ENCODE measurements at places on chromosomes 3 and 15.

DNA sequence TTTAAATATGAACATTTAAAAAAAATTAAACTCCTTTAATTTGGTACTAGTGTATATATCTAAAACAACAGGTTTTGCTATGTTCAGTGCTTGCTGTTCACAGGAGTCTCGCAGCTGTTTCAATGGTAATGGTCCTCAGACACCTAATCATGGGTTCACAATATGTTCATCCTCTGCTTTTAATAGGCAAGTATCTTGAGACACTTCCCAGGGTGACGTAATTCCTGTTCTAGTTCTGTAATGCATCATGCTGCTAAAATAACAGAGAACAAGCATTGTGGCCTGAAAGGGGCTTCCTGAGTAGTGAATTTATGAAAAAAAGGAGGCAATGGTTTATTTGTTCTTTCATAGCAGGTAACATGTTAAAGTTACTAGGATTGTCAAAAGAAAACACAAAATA lies 625.2 kb upstream of the GBE1 start:
- DNase-seq: no peak

DNA sequence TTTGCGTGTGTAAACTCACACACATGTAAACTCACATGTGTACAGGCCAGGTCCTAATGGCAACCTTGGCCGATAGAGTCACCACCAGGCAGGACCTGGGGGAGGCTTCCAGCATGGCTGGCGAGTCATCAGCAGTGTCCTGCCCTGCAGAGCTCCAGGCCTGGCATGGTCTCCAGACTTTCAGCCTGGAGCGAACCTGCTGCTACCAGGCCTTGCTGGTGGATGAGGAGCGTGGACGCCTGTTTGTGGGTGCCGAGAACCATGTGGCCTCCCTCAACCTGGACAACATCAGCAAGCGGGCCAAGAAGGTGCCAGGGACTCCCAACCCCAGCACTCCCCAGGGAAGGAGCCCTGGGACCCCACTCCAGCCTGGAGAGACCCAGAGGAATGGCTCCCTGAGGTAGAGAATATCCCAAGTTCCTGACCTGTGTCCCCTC lies 1.0 kb downstream of the SEMA3B start:
- DNase-seq: no peak

DNA sequence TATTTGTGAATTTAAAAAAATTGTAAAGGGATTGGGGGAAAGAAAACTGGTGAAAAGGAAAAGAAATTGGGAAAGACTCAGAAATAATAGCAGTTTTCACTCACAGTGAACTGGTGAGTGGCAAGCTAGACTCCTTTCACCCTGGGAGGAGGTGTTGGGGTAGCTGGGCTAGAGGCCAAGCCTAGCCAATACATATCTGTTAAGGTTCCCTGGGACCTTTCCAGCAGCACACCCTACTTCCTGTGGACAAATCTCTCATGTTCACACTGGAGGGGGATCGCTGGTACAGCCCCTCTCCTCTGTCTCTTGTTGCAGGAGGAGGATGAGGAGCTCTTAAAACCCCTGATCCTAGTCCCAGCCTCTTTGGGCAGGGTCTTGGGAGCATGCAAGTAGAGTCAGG lies 3.7 kb upstream of the RPP25 start:
- no peak for DNase-seq

- DNase-seq: no peak
These were observed 22.3 kb downstream of the ANKDD1A start for GRCh38 chr15:64934023-64934422.

GRCh38 chr15:90219421-90220141 lies 14.2 kb downstream of the CIB1 start:
- no peak for DNase-seq

DNA sequence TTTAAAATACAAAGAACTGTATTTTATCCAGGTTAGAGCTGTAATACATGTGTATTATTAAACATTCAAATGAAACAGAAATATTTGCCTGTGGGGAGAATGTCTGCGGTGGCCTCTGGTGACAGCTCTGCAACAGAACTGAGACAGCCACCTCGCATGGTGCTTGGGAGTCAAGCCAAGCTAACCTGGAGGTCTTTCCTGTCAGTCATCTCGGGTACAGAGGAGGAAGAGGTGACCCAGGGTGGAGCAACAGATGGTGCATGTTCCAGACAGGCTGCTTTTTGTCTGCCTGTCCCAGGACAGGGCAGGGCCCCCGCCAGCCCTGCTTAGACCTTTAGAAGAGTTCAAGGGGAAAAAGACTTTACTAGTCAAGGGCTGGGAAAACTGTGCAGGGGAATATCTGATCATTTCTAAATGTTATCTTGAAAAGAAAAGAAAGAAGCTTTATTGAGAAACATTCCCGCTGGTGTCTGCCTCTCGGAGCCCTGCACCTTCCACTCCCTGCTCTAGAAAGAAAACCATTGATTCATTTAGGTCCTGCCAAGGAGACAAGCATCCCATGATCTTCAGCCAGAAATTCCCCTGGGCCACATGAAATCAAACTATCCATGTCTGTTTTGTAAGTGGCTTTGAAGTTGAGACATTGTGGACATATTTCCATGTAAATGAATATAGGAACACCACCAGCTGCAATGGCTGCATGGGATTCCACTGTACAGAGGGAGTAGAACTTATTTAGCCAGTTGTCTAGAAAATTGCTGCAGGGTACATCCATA lies 5.5 kb upstream of the NR2E3 start:
- no peak for DNase-seq

DNA sequence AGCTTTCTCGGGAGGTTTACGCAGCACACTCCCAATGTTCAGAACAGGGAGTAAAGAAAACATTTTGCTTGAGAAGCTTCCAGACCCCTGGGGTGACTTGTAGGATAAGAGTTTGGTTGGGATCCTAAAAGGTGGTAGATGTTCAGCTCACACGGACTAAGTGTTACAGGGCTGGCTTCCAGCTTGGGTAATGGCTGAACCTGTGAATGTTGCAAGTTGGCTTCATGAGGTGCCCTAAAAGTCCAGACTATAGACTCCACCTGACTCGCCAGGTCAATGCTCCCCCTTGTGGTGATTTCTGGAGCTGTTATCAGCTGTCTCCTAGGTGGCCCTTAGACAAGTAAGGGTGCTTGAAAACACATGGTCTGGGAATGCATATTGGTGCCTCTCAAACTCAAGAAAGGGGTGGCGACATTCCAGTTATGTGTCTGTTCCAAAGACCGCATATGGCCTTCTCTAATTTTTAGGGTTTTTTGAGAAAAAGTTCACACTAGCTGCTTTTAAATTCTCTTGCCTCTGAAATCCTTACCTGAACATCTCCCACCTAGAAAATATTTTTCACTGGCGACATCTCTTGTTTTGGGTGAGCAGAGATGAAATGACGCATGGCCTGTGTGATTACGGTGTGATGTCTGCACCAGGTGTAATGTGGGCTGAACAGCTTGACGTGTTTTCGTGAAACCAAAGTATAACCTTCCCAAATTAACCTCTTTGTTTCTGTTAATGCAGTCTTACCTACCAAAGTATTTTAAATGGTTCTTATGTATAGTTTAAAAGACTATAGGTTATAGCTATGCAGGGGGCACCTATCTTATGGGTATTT lies 175.7 kb upstream of the KBTBD8 start:
- peak; percentile 18 for DNase-seq

DNA sequence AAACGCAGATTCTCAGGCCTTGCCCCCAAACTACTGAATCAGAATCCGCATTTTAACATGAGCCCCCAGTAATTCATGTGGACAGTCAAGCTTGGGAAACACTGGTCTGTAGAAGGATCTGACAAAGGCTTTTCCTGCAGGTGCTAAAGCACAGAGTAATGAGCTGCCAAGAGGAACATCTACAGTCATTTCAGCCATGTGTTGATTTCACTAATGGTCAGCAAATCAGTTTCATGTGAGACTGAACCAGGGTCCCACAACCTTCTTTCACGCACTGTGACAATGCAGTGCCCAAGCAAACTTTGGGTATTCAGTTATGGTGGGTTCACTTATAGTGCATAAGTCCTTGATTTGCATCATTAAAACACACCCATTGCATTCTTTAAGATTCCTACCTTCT lies 237.6 kb downstream of the TUSC7 start:
- no peak for DNase-seq

DNA sequence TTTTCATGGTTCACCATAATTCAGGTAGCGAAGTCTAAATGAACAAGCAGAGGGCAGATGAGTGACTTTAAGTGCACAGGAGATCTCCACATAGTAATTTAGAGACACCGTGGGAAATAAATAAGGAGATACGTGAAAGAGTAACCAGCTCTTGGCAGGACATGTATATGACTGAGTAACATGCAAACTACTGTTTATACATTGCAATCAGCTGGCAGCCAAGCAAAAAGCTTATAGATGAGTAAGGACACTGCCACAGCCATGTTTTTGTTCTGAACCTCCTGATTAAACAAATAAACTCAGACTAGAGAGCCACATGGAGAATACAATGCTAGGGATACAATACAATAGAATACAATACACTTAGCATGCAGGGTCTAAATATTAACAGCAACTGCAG lies 252.4 kb downstream of the FHIT start:
- no peak for DNase-seq

DNA sequence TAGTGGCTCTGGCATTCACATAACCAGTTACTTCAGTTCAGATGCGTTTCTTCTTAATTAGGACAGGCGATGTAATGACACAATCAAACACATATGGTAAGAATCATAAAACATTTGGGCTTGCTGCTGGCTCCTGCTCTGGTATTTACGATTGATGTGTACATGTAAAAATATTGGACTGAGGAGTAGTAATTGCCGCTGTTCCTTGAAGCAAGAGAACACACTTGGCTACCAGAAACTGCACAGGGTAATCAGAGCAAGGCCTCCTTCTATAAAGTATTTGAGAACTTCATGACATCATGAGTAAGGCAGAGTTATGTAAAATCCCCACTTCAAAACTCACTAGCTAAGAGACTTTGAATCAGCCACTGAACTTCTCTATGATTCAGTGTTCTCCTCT lies 158.1 kb downstream of the SSR3 start:
- DNase-seq: peak; percentile 63

GRCh38 chr3:178804606-178805005 lies 267.0 kb downstream of the ZMAT3 start:
- DNase-seq: no peak

DNA sequence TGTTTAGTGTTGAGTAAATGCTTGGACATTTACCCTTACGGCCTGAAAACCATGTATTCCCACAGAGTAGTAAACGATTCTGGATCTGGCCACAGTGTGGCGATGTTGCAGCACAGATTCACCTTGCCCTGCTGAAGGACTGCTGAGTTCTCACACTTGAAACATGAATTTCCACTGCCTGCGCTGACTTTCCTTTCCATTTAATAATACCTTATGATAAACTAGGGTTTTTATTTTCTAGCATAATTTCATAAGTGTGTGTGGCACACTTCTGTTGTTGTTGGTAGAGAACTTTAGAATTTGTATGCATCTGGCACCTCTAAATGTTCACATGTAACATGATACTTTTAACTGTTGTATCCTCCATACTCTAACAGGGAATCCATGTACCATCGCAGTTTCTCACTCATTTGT lies 53.9 kb downstream of the C3orf38 start:
- DNase-seq: no peak

- DNase-seq: no peak
These were observed 53.4 kb downstream of the UMPS start for GRCh38 chr3:124783696-124784095.

GRCh38 chr15:80893777-80894176 lies 95.8 kb downstream of the MESD start:
- no peak for DNase-seq

GRCh38 chr3:184691397-184692231 lies 20.2 kb downstream of the MAGEF1 start:
- DNase-seq: peak; percentile 65

DNA sequence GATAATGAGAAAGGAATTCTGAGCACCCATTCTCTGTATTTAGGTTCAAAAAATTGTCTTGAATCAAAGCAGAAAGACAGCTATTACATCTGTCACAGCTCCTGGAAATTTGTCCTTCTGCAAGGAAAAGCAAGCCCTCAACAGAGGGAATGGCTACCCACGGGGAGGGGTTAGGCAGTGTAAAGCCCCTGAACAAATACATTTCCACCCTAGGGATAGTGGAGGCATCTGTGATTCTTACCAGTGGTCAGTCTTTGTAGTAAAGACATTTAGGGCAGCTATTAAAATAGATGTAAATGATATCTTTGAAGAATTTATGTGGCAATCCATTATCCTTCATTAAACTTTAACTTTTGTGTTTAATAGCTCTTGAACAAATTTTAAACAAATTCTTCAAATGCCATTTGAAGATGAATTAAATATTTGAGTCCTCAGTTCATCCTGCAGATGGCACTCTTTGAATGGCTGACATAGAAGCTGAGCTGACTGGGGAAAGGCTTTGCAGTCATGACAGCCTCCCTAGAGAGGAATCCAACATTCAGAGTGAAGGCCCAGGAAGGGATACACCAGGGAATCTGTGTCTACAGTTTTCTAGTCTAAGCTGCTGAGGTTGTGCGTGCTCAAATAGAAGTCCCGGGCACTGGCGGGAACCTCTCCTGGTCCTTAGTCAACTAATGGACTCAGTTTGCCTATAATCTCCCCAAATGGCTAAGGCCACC lies 359.7 kb upstream of the ROPN1 start:
- peak; percentile 49 for DNase-seq

- DNase-seq: no peak
These were observed 21.6 kb upstream of the SLC28A2 start for GRCh38 chr15:45230245-45230965.

- DNase-seq: no peak
These were observed 10.0 kb downstream of the RHOA start for GRCh38 chr3:49401766-49402165.

DNA sequence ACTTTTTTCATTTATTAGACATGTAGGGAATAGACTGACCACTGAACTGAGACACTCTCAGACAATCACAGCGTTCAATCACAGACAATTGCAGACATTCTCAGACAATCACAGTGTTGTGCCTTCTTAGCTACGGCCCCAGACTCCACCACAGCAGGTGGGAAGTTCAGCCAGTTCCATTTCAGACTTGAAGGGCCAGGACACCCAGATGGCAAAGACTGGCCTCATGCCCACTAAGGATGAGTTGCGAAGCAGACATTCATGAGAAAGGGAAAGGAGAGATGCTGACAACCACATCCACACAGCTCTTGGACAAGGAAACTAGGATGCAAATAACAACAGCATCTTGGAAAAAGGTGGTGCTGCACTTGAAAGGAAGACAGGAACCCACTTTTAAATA lies 21.9 kb upstream of the ALDH1L1 start:
- DNase-seq: no peak

All from fibroblast of skin of left biceps (primary cell).